Tibial artery (tissue), 4 donors: ENCODE measurements at places on chromosomes 1 and 21.

- DNase-seq: no peak
Measured at GRCh38 chr1:36084497-36085115, 712 bp downstream of the TEKT2 start.

DNA sequence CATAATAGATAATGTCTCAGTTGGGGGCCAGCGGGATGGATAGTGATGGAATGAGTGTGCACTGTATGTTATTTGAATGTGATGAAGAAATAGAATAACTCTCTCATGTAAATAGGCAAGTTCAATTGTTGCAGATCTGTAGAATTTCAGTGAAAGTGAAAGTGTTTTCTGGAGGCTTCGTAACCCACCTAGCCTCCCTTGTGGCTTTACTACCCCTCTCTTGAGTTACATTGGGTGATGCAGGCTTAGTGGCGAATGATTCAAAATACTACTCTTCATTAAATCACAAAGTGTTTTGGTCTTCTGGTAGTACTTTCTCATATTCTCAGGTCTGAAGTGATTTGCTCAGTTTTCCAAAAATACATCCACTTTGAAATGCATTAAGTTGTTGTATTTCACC, 411.9 kb downstream of the ZP4 start:
- DNase-seq: no peak

DNA sequence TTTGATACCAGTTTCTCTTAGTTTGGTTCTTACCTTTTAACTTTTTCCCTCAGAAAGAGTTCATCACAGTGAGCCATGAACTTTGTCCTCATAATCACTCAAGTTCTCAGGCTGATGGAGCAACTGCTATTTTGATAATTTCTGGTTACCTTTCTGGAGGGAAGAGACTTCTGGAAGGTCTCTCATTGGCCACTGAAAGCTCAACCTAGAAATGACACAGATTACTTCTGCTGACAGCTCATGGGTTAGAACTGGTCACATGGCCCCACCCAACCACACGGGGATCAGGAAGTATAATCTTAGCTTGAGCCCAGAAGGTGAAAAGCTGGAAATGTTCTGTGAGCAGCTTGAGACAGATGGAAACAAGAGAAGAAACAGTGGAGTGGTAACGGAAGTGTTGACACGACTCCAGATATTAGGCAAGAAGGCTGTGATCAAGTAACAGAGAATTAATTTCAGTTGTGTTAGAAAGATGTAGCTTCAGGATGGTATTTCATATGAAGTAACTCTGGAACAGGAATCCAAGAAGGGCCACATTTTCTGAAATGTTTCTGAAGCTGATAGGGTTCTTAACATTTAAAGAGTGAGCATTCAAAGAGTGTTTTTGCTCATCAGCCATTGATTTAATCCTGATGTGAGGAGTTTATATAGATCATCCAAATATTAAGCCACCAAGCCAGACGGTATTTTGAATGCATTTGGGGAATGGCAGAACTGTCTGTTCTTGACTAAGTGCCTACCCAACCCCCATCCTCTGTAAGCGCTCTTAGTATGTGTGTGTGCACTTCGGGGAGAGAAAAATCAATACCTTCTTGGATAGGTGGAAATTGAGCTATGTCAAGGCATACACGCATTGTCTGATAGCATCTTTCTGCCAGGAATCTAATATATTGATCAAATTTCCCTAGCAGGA, 21.9 kb upstream of the XPR1 start:
- no peak for DNase-seq

- no peak for DNase-seq
Measured at GRCh38 chr1:228698017-228698329, 37.3 kb upstream of the RHOU start.

DNA sequence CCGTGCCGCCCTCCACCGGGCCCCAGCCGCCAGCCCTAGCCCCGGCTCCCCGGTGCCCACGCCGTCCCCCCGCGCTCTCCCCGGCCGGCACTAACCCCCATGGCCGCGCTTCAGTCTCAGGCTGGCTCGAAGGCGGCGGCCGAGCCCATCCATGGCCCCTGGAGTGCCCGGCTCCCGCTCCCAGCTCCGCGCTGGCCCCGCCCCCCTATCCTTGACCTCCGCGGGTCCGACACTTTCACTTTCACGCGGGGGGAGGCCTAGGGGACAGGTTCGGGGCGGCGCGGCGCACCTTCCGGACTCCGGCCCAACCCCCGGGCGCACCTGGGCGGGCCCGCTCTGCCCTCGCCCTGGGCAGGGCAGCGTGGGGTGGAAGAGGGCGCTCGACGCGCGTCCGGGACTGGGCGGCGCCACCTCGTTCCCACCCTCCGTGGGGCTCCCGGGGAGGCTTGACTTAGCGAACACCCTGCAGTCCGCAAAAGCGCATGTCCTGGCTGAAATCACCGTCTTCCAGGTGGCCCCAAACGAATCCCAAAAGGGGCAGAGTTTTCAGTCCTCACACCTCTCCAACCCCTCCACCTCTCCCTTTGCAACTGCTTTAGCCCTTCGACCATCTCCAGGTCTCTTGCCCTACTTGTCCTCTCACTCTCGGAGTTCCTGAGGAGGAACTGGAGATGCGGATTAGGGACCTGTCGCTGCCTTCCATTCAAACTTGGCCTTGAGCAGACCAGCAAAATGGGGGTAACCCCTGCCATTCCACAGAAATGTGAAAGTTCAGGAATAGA, 3.9 kb upstream of the DENND2D start:
- DNase-seq: no peak

GRCh38 chr1:59693406-59693805, 121.3 kb upstream of the HOOK1 start:
- no peak for DNase-seq

DNA sequence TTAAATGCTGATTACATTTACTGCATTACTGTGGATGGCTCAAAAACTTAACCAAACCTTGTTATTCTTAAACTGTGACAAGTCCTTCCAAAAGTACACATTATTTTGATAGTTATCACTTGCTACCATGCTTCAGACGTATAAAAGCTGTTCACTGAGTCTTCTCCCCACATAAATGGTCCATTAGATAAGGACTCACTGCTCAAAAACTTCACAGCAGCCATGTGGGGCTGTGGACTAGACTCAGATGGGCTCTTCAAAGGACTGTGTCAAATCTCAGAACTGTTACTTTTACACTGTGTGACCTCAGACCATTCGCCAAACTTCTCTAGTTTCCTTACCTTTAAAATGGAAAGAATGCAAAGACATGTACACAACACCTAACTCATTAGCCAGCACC, 11.6 kb downstream of the SCAF4 start:
- no peak for DNase-seq

GRCh38 chr1:212689758-212690529, 9.7 kb downstream of the BATF3 start:
- no peak for DNase-seq

- DNase-seq: no peak
Measured at GRCh38 chr1:218478336-218478735, 133.2 kb downstream of the TGFB2 start.

- no peak for DNase-seq
Measured at GRCh38 chr21:42219606-42220137, 732 bp downstream of the ABCG1 start.

- peak; percentile 37 for DNase-seq
Measured at GRCh38 chr1:36557041-36558000, 74.6 kb upstream of the CSF3R start.

DNA sequence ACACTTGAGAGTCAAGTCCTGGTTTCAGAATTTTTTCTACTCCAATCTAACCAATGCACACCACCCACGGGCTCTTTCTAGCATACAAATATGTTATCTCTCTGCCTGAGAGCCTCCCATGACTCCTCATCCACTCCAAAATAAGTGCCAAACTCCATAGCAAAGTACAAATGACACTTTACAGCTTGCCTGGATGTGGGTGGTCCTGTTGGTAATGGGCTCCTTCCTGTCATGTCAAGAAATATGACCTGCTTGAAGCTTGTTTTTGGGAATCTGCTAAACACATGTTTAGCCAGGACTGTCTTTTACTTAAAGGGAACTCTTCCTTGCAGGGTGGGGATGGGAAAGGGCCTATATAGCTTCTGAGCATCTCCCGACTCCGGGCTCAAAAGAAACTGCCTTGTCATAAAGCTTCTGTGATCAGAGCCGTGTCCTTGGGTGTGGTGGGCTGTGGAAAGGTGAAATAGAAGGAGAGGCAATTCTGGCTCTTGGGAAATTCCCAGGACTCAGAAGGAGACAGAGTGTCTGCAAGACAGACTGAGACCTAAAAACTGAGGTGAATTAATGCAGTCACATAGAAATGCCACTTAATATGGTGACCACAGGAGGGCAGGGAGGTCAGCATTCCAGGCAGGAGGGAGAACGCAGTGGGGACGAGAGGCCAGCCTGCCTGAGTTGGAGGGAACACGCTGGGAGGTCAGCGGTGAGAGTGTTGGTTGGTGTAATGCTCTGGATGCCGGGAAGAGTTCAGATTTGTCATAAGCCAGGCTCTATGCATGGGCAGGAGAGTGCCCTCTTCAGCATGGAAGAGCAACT, 6.1 kb upstream of the IGFN1 start:
- DNase-seq: no peak

DNA sequence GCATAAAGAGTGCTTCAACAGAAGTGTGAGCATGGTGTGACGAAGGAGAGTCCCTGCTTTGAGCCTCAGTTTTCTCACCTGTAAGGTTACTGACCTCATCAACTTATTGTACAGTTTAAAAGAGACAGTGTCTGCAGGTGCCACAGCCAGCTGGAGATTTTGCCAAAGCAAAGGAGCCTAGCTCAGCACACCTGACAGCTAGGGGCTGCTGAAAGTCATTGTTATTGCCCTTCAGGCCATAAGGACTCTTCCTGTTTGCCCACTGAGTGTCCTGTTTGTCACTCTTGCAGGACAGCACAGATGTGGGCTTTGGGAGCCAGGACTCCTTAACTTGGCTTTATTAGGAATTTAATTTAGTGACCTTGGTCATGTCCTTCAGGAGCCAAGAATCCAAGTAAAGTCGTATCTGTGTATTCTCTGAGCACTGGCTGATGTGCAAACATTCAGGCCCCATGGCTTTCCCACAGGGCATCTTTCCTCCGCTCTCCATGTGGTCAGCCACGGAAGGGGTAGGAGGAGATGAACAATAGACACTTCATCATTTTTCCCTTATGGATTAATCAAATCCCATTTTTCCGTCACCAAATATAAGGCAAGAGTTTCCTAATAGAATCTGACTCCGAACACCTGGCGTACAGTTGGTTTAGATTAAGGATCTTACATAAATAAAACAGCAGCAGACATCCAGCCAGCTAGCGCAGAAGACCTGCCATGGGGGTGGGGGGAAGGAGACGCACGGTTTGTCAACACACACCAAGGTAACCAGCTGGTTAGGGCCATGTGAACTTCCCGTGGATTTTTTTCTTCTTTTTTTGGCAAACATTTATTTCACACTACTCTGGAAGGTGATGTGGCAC, 43.1 kb upstream of the KANK4 start:
- no peak for DNase-seq

DNA sequence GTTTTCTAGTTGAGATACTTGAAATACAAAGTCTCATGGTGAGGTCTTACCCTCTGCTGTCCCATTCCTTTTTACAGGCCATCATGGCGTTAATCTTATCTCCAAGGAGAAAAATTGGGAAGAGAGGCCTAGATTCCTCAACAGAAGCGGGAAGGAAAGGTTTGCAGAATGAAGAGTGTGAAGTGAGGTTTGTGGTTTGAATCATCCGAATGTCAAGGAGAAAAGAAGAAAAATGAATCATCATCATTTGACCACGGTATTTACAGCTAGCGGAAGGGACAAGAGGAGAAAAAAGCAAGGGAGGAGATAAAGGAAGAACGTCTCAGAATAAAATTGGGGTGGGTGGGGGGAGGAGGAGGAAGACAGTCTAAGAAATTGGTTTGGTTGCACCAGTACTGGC, 935 bp upstream of the COG2 start:
- DNase-seq: no peak

GRCh38 chr1:247431643-247432042, 15.7 kb downstream of the NLRP3 start:
- no peak for DNase-seq

DNA sequence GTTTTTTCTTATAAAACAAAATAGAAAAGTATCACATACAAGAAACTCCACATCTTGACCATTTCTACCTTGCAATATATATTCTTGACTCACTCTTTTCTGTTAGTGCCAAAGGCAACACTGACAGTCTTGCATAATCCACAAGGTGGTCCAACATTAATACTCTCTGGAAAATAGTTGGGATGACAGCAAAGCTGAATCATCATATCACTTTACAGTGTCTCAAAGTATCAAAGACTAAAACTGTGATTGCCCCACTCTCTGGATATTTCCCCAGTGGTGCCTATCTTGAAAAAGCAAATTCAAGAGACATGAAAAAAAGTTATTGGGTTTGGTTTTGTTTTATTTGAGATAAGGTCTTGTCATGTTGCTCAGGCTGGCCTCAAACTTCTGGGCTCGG, 14.6 kb upstream of the TGFBR3 start:
- no peak for DNase-seq

- DNase-seq: no peak
Measured at GRCh38 chr1:185207980-185208602, 51.1 kb downstream of the SWT1 start.

GRCh38 chr1:117015724-117016123, 14.2 kb downstream of the CD101 start:
- DNase-seq: no peak

DNA sequence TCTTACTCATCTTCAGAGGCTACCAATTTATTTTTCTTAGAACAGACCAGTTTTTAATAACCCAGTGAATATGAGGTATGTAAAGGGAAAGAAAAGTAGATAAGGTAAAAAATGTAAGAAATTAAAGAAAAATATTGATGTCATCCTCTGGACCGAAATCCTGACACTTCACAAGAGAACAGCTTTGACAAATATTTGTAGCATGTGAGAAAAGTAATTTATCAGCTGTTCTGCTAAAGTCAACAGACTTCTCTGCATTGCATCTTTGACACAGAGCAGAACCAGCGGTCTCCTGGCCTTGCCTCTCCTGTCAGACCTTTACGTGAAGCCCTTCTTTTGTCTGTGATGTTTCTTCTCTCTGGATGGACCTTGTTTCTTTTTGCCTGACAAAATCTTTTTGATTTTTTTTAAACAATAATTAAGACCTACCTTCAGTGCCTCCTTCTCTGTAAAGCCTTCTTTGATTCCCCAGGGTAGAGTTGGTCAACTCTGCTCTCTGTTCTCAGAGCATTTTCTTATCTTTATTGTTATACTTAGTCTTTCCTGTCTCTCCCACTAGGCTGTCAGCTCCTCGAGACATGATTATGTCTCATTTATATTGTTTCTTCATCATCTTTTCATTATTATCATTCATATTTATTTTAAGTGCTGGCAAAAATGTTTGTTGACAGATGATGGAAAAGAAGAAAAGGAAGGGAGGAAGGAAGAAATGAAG, 35.4 kb downstream of the RGS4 start:
- DNase-seq: no peak

DNA sequence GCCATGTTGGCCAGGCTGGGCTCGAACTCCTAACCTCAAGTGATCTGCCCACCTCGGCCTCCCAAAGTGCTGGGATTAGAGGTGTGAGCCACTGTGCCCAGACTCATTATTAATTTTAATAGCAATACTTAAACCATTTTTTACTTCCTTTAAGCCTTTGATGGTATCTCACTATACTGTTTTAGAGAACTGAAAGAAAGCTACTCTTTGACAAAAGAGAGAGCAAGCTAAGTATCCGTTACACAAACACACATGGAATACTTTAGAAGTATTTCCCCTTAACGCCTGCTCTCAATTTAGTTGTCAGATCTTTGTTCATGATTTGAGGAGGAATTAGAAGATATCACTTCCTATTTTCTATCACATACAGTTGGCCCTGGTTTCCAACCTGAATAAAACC, 189.4 kb downstream of the COP1 start:
- DNase-seq: no peak

- no peak for DNase-seq
Measured at GRCh38 chr1:87219141-87219540, 109.5 kb upstream of the LMO4 start.
